ENCODE measurements at places on chromosomes 4 and X.

DNA sequence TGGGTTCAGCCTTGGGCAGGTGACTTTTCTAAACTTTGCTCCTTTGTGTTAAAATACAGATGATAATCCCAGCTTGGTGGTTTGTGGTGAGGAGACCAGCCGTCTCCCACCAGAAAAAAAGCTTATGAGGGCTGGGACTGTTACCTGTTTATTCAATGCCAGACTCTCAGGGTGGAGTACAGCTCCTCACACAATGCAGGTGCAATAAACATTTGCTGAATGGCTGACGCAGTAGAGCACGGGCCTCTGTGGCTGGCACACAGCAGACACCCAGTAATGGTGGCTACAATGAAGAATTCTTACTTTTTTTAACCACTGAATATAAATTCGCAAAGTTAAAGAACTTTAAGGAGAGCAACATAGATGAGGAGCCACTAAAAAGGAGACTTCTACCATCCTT, 30.2 kb downstream of the BEND4 start:
- DNase-seq = no peak

DNA sequence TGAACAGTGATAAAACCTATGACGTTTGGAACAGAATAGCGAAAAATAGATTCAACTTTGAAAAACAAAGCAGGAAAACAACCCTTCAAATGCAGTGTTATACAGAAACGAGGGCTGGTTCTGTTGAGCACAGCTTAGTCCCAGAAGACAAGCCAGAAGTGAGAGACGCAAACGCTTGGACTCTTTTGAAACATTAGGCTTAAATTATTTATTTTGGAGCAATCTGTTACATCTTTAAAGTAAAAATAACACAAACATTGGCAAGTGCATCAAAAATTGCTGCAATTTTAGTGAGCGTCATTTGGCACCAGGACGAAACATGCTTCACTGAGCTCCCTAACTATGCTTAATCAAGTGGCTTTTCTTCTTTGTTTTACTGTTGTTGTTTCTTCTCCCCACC, 63.5 kb downstream of the ENPP6 start:
- DNase-seq = peak; percentile 18

DNA sequence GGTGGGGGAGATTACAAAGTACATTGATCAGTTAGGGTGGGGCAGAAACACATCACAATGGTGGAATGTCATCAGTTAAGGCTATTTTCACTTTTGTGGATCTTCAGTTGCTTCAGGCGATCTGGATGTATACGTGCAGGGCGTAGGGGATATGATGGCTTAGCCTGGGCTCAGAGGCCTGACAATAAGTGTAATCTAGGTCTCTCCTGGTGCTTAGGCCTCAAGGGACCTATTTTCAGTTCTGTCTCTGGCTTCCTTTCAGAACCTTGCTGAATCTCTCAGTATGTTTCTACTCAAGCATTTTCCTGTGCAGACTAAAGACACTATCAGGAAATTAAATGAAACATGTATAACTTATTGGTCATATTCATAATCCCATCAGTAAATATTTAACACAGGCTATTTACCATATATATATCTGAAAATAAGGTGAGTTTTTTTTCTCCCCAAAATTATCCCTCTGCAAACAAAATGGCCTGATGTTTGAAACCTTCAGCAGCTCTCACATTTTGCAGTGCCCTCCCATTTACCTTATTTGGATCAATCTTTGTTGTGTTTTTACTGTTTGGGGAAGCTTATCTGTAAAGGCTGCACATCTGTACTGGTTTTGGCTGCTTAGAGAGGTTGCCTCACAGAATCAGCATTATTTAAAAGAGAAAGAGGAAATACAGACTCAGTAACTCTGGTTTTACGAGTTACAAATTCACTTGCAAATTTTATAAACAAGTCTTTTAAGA, 2.3 kb upstream of the ZCCHC4 start:
- no peak for DNase-seq

GRCh38 chrX:7062903-7063302, 84.6 kb upstream of the STS start:
- DNase-seq = no peak

DNA sequence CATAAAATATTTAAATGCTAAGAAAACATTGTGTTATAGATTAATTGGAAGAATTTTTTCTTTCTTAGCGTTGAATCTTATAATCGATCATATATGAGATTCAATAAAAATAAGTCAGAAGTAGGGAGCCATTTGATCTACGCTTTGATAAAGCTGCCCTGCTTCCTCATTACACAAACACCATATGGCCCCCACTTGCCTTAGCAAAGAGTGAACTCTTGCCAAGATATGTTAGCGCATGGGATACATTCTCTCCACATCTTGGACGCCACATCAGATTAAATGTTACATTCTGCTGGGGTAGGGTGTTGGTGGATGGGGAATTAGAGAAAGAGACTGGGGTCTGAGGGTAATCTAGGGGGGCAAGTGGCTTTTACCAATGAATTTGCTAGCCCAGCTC, 207.7 kb upstream of the MID1 start:
- DNase-seq = no peak

All from tibial nerve (tissue), 4 donors.